ENCODE measurements at places on chromosomes 2 and 18.

DNA sequence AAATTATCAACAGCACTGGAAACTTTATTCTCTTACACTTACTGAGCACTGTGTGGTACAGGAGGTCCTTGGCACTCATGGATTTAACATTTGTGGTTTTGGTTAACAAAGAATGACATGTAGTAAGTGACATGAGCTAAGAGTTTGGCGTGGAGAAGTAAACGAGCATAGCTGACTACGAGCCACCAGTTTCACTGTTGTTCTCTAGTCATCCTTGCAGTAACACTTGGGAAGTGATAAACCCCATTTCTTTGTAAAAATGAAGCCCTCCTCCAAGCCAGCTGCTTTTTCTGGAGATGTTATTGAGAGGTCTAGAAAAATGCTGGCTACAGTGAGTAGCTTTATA lies 32.7 kb downstream of the QPCT start:
- no peak for DNase-seq

- no peak for DNase-seq
Observed at GRCh38 chr18:12001421-12001820, 20.1 kb downstream of the IMPA2 start.

- no peak for DNase-seq
Observed at GRCh38 chr2:200369886-200370285, 63.4 kb downstream of the SPATS2L start.

GRCh38 chr2:227823922-227824321 lies 10.3 kb downstream of the CCL20 start:
- no peak for DNase-seq

DNA sequence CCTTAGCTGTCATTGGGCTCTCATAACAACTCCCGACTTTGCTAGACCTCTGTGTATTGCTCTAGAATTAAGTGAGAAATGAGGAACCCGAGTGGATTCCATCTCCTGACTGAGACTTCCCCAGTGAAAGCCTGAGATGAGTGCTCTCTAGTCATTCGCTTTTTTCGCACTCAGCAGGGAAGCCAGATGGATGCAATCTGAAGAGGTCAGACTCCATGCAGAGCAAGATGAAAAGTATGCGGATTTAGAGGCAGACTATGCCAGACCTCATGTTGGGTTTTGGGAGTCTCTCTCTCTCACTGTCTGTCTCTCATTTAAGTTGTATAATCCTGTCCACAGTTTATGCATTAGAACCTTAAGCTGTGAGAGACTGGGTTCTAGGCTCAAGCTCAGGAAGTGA lies 88.6 kb downstream of the SLC5A7 start:
- no peak for DNase-seq

- DNase-seq: no peak
Observed at GRCh38 chr2:201808027-201808426, 1.7 kb downstream of the CDK15 start.

GRCh38 chr18:14941256-14941655 lies 193.3 kb downstream of the ANKRD30B start:
- DNase-seq: no peak

- DNase-seq: no peak
Observed at GRCh38 chr2:134097740-134098139, 156.1 kb upstream of the MGAT5 start.

DNA sequence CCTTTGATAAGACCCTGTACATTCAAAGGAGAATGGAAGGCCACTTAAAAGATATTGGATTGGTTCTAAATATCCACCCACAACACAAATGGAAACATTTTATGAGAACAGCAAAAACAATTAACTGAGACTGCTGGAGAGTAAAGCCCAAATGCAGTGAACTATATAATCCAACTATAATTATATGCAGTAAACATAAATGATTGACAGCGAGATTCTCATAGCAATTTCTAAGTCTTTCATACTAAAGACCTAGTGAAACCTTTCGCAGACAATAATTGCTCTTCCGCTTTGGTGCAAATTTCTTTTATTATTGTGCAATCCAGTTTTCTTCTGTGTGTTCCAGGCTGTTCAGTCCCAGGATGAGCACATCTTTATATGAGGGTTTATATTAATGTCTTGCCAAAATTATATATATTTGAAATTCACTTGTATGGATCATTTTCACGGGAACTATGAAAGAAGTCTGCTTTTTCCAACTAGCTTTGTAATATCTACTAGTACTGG lies 190.9 kb downstream of the ST6GAL2 start:
- no peak for DNase-seq

- no peak for DNase-seq
Observed at GRCh38 chr2:71337776-71338175, 6.2 kb downstream of the ZNF638 start.

DNA sequence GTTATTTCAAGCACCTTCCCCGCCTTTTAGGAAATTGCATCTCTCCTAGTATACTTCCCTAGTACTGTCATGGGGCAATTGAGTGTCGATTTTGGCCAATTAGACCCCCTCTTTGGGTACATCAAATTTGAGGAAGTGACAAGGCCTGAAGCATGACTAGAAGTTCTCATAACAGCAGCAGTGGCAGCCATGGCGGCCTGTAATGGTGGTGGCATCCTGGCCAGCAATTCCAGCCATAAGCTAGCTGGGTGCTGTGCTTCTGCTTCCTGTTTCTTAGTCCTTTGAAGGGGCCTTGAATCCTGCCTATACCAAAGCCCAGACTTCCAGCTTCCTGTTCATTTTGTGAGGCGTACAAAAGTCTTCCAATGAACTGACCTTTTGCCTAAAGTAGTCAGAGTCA lies 523.1 kb downstream of the PLCL1 start:
- no peak for DNase-seq

DNA sequence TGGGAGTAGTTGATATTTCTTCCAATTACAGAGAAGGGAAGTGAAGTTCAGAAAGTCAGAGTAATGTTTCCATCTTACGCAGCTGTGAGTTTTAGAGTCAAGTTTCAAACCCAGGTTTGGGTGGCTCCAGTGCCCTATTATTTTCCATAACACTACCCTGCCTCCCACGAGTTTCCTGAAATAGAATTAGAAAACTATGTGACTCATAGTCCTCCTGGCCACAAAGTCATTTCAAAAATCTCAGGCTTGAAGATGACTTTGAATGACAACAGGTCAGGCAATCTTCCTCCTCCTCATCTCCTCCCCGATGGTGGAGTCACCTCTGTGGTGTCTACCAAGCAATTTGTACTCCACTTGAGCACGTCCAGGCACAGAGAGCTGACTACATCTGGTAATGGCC lies 212.3 kb upstream of the TRIB2 start:
- DNase-seq: no peak

DNA sequence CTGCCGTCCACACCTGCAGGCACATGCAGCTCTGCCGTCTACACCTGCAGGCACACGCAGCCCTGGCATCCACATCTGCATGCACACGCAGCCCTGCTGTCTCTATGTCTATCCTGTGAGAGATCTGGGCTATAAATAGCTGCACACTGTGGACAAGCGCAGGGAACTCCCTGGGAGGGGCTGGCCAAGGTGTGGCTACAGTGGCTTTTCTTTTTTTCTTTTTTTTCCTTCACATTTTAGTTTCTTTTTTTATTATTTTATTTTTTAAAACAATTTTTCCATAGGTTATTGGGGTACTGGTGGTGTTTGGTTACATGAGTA lies 42.0 kb downstream of the TMEM182 start:
- no peak for DNase-seq

DNA sequence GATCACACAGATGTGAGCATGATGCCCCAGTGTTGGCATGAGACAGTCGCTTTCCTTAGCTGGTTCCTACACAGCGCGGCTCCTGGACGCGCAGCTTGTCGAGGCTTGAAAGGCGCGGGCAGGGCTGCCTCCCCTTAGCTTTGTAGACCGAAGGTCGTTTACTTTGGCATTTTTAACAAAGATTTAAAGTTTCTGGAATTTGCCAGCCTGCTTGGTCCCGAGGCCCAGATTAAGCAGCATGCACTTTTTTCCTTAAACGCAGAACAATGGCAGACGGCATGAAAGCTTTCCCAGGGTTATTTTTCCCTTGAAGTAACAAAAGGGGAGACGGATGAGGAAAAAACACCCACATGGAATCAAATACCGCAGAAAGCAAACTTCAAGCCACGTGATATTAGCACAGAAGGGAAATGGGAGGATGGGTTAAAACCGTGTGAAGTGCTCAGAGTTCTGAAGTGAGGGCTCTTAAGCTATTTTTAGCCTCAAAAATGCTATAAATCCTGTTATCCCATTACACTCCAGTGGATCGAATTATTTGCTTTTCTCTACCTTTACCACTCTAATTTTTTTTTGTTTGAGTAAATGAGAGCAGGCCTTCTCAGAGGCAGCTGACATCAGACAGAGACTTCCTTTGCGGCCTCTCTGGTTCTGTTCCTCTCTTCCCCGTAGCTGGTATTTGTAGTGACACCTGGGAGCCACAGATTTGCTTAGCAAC lies 55.7 kb downstream of the NPAS2 start:
- DNase-seq: no peak

- DNase-seq: no peak
Observed at GRCh38 chr2:27569398-27569797, 13.4 kb upstream of the ZNF512 start.

DNA sequence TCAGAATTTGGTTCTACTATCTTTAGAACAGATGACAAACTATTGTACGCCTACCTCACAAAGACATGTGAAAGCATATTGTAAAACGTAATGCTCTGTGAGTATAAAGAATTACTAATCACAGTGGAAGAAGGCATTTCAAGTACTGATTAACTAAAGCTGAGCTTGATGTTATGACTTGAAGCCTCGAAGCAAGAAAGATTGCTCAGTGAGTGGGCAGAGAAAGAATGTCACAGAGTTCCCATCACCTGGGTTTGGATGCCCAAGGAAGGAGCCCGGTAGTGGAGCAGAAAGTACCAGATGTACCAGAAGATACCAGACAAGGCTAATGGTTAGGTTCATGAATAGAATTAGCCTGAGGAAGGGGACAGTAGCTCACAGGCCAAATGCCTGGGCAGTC lies 39.5 kb upstream of the FAM110C start:
- DNase-seq: no peak

- no peak for DNase-seq
Observed at GRCh38 chr2:210440206-210440605, 36.4 kb downstream of the LANCL1 start.

DNA sequence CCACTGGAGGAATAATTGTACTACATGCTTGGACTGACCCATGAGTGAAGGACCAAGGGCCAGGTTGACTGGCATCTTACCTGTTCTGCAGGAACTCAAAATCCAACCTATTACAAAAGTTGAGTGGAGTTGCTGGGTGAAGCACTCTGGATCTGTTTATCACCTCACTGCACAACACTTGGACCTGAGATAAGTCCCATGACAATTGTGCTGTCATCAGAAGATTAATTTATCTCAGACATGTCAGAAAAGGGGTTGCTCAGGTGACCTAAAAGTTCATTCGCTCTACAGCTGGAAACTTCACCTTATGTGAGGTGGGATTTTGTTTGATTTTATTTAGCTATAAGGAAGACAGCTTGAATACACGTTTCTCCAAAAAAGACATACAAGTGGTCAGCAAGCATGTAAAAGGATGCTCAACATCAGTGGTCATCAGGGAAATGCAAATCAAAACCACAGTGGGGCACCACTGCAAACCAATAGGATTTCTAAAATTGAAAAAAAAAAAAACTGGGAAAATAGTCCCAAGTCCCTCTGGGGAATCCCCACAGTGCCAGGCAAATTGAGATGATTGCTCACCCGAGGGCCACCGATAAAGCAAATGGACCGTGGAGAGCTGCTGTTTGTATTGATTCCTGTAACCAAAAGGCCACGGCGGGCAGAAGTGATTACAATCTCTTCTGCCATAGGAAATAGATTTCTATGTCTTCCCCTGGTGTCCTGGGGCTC lies 65.8 kb upstream of the SLC35F5 start:
- no peak for DNase-seq

GRCh38 chr2:23423873-23424680 lies 39.1 kb downstream of the KLHL29 start:
- no peak for DNase-seq

DNA sequence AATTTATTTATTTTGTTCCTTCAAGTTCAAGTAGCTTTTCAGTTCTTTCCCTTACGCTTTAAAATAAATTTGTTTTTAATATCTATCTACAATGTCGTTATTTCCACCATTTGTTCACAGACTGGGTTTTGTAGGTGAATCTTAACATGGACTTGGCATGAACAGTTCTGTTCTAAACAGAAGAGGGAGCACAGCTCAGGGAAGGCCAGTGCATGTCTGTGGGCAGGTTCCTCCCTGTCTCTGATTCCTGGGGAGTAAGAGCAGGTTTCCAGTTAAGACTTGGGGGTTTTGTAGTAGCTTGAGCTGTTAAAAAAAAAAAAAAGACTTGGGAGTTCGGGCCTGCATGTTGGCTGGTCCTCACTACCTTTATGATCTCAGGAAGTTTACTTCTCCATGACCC lies 11.1 kb downstream of the TTL start:
- DNase-seq: no peak

GRCh38 chr2:171837736-171838135 lies 56.3 kb downstream of the SLC25A12 start:
- no peak for DNase-seq

DNA sequence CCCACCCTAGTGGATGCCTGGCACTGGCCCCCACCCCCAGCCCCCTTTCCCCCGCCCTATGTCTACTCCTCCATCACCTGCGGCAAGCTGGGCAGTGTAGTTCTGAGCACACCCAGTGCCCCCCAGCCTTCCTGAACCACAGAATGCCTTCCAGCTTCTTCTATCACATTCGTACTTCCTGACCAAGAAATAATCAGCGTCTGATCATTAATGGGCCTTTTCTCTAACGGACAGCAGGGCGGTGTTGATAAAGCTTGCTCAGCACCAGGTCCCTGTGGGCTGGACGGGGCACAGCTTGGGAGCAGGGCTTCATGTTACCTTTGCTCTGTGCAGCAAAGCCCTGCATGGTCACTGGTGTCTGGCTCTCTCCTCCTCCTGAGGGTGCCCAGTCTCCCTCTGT lies 15.4 kb downstream of the UXS1 start:
- DNase-seq: no peak

- no peak for DNase-seq
Observed at GRCh38 chr2:27379836-27380625, 503 bp downstream of the ZNF513 start.

DNA sequence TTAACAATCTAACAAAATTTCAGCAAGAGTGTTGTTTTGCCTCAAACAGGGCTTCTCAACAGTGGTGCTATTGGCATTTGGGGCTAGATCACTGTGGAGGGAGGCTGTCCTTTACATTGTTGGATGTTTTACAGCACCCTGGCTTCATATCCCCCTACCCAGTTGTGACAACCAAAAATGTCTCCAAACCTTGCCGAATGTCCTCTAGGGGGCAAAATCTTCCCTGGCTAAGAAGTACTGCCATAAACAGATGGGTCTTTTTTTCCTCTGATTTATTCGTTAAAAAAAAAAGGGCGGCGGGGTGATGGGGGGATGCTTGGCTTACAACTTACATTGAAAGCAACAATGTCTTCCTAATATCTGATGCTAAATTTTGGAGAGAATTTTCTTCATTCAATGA lies 207.6 kb upstream of the CCDC150 start:
- no peak for DNase-seq

DNA sequence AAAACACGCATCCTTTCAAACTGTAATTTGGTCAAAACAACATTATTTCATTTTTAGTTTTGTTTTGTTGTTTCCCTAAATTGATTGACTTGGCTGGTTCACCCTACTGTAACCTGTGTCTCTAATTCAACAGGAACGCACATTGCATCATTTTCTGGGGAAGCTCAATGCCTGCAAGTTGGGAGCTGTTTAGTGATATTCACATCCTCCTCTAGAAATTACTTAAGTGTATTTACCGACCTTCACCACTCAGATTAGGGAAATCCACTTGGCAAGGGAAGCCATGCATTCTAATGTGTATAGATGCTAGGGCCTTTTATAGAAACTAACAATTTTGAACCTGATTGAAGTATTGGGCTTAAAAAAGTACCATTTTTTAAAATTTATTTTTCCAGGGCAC lies 7.3 kb upstream of the TPO start:
- DNase-seq: no peak

- no peak for DNase-seq
Observed at GRCh38 chr2:26169226-26169625, 3.7 kb upstream of the GAREM2 start.
